ENCODE measurements at places on chromosomes 1 and 21.

GRCh38 chr1:111129376-111129775 is 10.5 kb downstream of the DRAM2 start:
- DNase-seq = no peak

DNA sequence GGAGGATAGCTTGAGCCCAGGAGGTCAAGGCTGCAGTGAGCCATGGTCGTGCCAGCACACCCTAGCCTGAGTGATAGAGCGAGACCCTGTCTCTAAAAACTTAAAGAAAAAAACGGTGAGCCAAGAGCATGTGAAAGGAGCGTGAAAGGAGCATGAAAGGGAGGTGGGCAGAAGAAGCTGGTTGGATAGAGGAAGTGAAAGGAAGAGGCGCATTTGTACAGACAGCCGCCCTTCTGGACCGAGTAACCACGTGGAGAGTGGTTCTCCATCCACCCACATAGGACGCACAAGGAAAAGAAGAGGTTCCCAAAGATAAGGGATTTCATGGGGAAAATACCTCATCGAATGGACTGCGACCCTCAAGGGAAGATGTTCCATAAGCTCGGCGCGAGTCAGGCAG is 60.4 kb upstream of the IFNAR2 start:
- no peak for DNase-seq

DNA sequence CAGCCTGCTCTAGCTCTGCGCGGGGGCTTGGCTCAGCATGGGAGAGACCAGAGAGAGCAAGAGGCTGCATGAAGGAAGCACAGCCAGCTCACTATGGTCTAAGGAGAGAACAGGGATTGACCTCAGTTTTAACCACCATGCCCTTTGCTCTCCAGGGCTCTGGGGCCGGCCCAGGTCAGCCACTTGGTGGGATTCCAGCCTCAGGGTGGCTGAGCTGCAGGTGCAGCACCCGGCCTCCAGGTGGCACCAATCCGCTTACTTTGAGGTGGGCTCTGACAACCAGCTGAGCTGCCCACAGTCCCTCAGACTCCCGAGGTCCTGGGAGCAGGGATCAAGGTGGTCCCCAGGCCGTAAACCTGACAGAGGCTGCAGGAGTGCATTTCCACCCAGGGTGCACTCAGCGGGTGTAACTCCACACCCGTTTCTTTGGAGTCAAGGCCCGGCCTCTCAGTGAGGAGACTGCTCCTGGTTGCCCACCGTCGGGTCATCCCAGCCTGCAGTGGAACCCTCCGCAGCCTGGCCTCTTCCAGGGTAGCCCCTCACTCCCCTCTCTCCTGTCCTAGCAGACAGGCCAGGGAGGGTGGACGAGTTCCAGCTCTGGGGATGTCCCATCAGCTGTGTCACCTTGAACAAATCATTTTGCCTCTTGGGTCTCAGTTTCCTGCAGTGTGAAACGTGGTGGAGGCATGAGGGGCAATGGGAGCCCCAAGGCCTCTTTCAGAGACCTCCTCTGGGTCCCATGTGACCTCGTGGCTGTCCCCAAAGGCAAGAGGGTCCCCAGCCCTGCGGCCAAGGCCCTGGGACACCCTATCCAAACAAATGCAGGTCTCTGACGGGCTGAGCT is 607 bp upstream of the LGR6 start:
- peak; percentile 82 for DNase-seq

GRCh38 chr1:53547231-53547790 is 88.1 kb downstream of the DMRTB1 start:
- no peak for DNase-seq

DNA sequence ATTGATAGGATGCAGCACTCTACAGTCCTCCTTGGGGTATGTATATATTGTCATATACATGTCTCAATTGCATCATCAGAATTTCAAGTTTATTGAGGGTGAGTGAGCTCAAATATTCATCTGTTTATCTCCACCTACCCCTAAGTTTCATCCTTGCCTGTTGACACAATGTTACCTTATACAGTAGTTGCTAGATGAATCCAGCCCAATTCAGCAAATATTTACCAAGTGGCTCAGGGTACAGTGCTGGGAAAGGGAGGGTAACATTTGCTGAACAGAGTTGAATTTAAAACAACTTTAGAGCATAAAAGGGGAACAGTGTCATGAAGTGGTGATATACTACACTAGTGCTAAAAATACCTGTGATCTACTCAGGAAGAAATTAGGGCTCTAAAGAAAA is 14.4 kb downstream of the ELAVL4 start:
- no peak for DNase-seq

- DNase-seq = no peak
Measured at GRCh38 chr1:54114001-54114400, 38.8 kb downstream of the CDCP2 start.

DNA sequence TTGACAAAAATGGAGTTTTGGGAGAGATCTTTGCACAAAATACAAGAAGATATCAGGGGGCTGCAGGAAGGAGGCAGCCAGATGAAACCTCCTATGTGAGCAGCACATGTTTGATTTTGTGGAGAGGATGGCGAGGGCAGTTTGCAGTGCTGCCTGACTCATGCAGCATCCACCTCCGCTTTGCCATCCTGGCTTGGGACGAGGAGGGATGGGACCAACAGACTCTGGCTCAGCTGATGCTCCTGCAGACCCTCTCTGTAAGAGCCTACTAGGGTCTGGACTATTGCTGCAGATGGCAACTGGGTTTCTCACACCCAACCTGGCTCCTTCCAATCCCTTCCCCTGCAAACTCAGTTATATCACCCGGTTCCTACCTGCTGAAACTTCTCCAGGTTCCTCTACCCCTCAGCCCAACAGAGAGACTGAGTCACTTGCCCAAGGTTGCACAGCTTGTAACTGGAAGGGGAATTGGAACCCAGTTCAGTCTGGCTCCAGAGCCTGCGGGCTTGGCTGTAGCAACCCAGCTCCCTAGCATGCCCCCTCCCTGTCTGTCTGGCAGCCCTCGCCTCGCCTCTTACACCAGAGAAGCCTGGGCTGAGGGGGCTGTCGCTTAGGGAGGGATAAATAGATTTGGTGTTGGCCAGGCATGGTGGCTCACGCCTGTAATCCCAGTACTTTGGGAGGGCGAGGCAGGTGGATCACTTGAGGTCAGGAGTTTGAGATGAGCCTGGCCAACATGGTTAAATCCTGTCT is 205.8 kb downstream of the PTPRU start:
- DNase-seq = no peak

GRCh38 chr1:108893141-108893530 is 16.4 kb downstream of the GPSM2 start:
- no peak for DNase-seq

GRCh38 chr1:180933141-180933540 is 20.4 kb downstream of the KIAA1614 start:
- no peak for DNase-seq

DNA sequence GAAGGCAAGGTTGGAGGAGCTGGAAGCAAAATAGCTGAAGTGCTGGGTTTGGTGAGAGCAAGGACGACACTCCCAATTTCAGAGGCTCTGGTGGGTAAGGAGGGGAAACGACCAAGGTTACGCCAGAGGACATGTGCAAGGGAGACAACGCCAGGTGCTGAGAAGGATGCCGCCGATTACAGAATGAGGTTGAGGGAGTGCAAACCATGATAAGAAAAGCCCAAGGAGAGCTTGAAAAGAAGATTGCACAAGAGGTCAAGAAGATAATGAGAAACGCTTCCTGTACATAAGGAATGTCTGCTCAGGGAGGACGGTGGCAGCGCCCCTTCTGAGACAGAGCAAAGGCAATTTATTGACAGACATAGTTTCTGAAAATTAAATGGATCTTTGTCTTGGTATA is 382.0 kb upstream of the PROX1 start:
- DNase-seq = no peak

DNA sequence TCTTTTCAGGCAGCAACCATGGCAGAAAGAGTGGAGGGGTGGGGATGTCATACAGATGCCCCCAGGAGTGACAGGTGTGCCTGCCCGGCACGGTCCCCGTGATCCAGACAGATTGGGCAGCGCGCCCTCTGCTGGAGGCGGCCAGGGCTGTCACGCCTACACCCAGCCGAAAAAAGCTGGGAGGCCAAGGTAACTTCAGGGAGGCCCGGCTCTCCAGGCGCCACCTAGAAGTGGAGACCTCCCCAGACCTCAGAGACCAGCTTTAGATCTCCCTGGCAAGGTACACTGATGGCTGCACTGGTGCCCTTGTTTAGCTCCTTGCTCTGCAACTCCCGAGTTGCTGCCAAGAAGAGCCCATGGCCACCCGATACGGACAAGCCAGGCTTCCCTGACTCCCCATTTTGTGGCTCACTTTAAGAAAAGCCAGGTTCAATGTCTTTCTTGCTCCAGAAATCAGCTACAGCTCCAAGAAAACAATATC is 6.6 kb downstream of the GOLT1A start:
- DNase-seq = peak; percentile 93

Measured in iPS-NIHi11 (cell line).